ENCODE measurements at places on chromosomes 1 and 21.
A peak's percentile ranks its signal among the peaks of the same experiment; 100 is the strongest.

GRCh38 chr1:226429858-226430715, 22.2 kb upstream of the PARP1 start:
- DNase-seq = peak; percentile 35

DNA sequence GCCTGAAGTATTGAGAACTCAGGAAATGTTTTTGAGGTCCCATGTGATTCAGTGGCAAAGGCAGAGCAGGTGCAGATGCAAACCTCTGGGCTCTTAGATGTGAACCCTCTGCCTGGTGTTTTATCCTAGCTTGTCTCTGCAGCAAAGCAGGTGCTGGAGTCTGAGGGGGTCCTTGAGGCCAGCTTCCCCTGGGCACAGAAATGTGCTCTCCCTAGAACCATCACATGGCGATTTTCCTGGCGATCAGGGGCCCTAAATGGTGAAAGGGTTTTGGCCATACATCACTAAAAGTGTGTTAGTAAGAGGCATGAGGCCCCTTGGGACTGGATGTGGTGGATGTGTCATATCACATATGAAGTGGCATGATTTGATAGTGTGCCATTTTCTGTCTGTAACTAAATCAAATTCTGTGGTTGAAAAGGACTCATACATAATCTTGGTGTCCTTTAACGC, 144.8 kb downstream of the ST6GALNAC3 start:
- no peak for DNase-seq

GRCh38 chr1:3061981-3062615, 6.9 kb upstream of the PRDM16 start:
- no peak for DNase-seq

DNA sequence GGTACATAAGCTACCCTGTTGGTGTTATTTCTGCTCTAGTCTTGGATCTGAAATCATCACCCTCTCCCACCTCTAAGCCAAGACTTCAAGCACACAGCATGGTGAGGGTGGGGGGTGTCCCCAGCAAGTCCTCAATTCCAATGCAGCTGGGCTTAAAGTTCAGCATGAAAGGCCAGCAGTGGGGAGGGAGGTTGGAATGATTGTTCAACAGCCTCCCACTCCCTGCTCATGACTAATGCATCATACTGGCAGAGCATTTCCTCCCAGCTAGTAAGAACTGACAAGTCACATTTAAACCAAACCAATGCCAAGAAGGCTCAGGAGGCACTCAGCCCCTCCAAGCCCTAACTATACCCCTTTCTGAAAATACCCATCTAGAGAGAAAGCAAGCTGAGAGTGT, 50.1 kb downstream of the TIAM1 start:
- no peak for DNase-seq

DNA sequence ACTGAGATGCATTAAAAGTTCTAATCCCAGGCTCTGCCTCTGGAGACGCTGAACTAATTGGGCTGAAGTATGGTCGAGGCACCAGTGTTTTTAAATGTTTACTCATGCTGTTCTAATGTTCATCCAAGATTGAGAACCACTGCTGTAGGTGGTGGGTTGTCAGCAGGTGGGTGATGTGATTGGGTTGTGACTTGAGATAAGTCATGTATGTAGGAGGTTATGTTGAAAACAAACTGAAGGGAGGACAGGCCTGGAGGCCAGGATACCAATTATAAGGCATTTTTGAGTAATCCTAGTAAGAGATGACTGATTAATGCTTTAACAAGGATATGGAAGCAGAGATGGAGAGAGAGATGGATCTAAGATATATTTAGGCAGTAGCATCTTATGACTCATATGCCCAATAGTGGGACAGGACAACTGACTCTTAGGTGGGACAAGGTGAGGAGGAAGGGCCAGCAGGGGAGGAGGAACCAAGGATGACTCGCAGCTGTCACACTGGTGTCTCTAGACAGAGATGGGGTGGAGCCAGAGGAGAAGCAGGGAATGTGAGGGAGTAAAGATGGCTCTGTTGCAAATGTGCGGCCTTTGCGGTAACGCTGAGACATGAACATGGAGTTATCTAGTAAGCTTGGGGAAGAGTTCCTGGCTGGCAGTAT, 29.3 kb downstream of the RAB4A start:
- no peak for DNase-seq

GRCh38 chr1:235908742-235909520, 42.2 kb upstream of the LYST start:
- no peak for DNase-seq

DNA sequence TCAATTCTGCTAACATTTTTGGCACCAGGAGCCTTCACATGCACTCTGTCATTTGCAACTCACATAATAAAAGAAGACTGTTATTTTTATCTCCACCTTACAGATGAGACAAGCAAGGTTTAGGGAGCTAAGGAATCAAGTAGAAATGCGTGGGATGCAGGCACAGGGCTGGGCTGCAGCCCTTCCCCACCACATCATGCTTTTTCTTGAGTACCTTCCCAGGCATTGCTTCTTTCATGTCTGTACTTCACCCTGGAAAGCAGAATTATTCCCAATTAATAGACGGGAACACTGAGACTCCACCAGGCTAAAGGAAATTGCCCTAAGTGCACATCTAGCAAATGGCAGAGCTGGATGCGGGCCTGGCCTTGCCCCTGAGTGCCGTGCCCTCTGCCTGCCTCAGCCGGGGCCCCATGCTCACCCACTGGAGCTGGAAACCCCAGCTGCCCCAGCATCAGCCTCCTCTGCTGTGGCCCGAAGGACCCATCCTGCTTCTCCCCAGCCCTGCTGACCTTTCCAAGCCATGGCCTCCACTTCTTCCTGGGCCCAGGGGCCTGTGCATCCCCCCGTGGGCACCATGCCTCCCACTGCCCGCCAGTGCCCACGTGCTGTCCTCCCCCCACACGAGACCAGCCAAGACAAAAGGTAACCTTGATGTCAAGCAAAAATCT, 257.5 kb downstream of the TOMM20 start:
- no peak for DNase-seq

DNA sequence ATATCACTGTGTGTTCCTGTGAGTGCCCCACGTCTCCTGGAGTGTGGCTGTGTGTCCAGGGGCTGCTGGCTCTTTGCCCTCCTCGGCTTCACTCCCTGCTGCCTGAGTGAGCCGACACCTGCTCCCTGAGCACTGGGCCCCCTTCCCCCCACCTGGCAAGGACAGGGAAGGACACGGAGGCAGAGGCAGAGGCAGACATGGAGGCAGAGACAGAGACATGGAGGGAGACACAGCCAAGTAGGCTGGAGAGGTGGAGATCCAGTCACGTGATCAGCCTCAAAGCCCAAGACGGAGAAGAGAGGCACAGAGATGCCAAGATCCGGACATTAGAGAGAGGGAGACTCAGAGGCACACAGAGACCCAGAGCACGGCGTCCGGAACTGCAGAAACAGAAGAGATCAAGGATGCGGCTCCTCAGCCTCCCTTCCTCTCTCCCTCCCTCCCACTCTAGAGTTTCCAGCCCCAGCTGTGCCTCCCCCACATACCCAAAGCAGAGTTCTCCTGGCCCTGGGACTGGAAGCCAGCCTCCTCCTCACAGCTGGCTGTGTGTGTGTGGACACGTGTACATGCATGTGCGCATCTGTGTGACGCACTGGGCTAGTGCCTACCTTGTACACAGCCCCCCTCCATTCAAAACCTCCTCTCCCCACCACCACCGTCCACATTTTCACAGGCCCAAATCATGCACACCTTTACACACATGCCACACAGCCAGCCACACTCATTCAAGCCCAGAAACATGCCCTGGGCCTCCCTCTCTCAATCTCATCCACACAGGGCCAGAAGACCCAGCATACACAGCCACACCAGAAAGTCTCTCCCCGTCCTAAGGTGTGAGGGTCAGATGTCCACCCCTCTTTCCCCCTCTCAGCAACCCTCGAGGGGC, 39.1 kb upstream of the WASF2 start:
- DNase-seq = no peak

DNA sequence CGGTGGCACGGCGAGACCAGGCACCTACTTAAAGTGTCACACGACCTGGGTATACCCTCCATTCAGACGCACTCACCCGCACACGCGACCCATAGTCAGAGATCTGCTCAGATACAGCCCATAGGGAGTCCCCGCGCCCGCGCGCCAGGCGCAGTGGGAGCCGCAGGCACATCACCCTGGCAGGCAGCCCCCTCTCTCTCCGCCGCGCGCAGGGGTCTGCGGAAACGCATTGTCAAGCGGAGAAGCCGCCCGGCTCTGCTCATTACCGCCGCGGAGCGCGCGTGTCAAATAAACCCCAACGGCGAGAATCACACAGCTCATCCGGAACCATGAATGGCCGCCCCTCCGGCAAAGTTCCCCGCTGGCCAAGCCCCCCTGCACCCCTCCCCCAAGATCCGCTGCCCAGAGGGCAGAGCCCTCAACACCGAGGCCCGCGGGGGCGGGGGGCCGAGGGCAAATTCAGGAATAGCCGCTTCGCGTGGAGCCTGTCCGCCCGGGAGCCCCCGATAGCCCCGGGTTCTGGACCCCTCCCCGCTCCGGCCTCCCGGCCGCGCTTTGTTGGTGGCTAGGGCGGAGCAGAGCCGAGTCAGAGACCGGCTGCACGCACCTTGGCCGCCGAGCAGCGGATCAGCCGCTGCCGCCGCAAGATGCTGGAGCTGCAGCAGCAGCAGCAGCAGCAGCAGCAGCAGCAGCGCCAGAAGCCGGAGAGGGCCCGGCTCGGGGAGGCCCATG, 522 bp downstream of the LRP8 start:
- peak; percentile 77 for DNase-seq

GRCh38 chr1:42017259-42017658, 98.5 kb upstream of the HIVEP3 start:
- no peak for DNase-seq

DNA sequence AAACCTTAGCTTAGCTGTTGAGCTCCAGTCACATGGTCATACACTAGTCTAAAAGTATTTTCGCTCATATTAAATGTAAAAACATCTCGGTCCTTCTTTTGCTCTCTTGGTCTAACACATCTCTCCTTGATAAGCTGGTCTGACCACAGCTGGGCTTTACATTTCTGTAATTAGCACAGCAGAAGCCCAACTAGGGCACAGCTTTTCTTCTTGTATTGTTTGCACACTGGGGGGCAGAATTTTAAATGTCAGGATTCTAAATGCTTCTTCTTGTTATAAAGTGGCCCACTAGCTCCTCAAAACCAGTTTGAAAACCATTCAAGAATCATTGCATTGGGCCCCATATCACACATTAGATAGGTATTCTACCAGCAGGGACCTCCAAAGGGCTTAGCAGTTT, 289.1 kb upstream of the PKN2 start:
- no peak for DNase-seq

DNA sequence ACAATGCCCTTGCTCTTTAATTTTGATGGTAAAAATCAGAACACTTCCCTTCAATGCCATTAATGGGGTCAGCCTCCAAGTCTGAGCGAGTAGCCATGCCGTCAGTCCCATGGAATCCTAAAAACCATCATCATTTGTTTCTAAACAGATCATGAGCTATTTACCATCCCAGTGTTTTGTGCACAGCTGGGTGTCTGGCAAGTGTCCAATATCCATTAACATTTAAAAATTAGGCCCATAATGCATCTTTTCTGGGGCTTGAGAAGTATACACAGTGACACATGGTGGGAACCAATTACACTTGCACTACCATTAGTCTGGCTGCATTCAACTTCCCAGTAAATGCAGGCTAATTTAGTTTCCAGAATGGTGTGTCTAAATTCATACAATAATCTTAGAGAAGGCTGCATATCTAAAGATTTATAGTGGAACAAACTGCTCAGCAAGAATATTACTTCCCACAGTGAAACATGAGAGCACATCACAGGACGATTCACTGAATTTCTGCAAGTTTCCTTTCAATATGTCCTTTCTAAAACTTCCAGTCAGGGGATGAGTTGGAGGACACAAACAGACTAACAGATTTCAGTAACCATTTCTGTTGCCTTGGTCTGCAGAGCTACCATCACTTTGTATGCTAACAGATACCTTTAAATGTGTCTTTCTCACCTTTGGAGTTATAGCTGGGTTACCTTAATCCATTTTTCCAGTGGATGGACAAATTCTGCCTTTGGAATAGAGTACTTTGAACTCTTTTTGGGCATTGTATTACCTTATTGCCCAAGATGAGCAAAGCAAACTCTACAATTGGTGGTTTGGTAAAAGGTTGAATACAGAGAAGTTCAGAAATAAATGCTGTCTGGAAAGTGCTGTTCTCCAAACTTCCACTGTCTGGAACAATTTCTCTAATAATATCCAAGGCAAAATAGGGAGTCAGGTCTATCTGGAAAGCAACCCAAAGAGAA, 258.0 kb downstream of the PTBP2 start:
- no peak for DNase-seq

DNA sequence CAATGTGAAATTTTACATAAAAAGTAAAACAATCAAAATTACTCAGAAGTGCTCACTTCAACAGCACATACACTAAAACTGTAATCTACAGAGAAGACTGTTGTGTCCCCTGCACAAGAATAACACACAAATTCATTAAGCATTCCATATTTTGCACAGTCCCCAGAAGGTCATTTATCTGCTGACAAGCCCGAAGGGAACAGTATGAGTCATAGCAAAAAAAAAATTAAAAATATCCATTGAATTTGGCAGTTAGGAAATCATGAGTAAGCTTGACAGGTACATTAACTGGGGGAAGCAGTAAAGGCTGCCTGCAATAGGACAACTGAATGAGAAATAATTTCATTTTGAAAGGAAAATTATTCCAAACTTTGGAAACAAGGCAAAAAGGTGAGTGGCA, 3.3 kb upstream of the CACYBP start:
- DNase-seq = no peak

- DNase-seq = no peak
These were observed 147.3 kb downstream of the KAZN start for GRCh38 chr1:14745789-14746188.

DNA sequence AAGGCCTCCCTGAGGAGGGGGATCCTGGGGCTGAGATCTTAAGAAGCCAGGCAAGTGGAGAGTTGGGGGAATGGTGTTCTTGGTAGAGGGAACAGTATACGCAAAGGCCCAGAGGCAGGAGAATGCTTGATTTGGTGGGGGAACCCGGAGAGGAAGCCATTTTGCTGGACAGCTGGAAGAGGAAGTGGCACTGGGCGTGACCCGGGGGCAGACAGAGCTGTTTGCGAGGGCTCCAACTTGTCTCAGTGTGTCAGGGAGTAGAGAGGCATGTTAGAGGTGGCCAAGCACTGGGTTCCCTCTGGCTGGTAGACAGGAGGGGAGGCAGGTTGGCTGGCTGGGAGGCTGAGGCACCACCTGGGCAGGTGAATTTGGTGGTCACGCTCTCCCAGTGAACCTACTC, 96.3 kb upstream of the ACTL8 start:
- DNase-seq = no peak

- no peak for DNase-seq
These were observed 30.6 kb downstream of the LDLRAP1 start for GRCh38 chr1:25573961-25574360.

DNA sequence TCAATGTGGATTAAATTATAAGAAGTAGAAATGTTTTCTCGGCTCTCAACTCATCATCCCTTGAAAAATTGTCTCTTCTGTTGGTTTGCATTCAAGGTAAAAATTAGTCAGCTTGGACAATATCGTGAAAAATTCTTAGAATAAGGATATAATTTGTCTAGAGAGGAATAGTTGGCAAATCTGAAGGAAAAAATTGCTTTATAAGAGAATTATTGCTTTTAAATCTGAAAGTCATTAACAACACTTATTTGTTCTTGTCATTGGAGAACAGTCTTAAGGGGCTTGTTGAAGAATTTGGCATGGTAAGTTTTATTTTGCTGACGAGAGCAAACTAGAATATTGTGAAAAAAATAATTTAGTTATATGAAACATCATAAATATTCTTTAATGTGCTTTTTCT, 26.4 kb downstream of the ANGPTL1 start:
- no peak for DNase-seq

GRCh38 chr1:56575865-56576264, 3.5 kb downstream of the PLPP3 start:
- no peak for DNase-seq

GRCh38 chr1:155126556-155127104, 1.0 kb upstream of the EFNA1 start:
- no peak for DNase-seq

- DNase-seq = peak; percentile 43
These were observed 1.5 kb downstream of the RO60 start for GRCh38 chr1:193060938-193061337.

All from activated CD8-positive, alpha-beta memory T cell treated with anti-CD3 and anti-CD28 coated beads, Interleukin-2, amount 10 ng/mL, durations not matched to agents 7 days and 5 days (primary cell).